ENCODE measurements at places on chromosomes 12 and 14.

DNA sequence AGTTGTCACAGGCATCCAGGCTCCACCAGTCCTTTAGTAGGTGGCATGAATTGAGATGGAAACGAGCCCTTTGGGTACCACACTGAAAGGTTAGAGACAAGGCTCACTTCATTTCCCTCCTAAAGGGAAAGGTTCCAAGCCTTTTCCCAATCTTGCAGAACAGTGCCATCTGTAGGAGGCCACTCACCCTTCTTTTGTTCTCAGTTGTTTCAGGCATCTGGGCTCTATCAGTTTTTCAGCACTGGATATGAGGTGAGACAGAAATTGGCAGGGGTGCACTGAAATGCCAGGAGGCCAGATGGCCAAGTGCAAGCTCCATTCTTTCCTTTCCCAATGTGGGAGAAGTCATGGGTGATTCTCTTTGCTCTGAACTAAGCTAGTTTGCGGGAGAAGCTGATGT lies 15.2 kb downstream of the FBXO33 start:
- DNase-seq = no peak

DNA sequence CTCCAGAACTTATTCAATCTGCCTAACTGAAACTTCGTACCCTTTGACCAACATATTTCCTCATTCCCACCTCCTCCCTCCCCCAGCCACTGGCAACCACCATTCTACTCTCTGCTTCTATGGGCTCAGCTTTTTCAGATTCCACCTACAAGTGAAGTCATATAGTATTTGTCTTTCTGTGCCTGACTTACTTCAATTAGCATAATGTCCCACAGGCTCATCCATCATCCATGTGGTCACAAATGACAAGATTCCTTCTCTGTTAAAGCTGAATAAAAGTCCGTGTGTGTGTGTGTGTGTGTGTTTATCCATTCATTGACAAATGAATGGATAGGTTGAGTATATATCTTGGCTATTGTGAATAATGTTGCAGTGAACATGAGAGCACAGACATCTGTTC lies 1.3 kb upstream of the C14orf39 start:
- no peak for DNase-seq

GRCh38 chr14:38187528-38187927 lies 20.2 kb upstream of the SSTR1 start:
- no peak for DNase-seq

- DNase-seq = no peak
Measured at GRCh38 chr12:45648070-45648469, 81.4 kb upstream of the ARID2 start.

GRCh38 chr14:97602438-97603117 lies 805.4 kb downstream of the VRK1 start:
- DNase-seq = peak; percentile 43

DNA sequence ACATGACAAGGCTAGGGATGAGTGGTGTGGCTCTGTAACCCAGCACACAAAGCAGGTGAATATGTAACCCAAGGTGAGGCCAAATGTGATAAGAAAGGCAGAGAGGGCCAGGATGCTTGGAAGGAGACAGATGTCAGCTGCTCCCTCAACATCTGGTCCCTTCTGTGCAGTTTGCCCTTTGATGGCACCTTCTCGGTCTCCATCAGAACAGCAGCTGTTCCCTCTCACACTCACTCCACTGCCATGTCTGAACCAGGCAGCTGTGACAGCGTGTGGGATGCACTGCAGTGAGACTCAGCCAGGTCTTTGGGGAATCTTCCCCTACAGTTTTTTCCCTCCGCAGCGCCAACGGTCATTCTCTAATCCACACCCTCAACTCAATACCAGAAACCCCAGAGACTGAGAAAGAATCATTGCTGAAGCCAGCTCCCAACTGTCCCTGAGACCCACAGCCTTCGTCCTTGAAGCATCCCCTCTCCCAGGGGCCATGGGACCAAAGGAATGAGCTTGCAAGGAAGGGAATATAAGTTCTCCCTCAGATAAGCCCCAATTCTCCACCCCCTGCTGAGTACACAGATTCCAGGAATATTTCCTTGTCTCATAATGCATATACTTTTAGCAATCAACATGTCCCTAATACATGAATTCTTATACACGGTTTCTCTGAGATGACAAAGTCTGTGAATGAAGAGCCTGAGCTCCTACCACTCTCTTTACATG lies 230.0 kb downstream of the GLT1D1 start:
- DNase-seq = no peak

DNA sequence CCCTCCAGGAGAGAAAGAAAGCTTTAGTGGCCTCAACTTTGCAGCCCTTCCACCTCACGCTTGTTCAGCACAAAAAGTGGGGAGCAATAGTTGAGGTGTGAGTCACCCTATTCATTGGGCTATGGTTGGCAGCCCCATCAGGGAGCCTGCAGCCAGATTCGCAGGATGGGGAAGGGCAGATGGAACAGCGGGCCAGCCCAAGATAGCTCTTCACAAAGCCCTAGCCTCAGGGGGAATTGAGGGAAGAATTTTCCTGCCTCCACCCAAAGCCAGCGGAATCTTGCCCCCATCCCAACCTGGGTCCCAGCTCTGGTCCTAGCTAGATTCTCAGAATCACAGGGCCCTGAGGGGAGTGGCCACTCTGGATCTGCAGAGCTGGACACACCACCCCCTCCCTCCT lies 3.6 kb upstream of the KRT5 start:
- DNase-seq = no peak

- no peak for DNase-seq
Measured at GRCh38 chr12:3770891-3771290, 18.0 kb upstream of the CRACR2A start.

DNA sequence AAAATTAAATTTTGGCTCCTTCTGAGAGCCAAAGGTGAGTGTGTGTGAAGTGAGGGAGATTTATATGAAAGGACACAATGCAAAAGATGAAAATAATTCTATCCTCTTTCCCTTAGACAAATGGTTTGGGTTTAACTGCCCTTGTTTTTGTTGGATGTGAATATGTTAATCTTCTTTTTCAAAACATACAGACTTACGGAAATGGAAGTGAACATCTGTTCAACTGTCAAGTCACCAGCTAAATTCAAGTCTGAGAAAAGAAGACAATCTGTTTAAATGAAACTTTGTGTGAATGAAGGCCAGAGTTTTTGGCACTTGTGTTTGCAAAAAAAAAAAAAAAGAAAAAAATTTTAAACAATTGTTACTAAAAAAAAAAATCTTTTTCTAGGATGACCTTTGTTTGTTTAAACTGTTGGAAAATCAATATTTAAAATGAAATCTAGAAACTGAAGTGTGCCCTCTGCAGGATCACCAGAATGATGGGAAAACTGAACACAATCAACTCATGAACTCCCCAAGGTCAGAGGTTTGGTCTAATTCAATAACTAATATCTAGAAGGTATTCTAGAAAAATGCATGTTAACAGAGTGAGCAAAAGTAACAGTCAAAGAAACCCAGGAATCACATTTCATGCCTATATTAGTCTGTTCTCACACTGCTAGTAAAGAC lies 448.8 kb downstream of the FLRT2 start:
- no peak for DNase-seq

DNA sequence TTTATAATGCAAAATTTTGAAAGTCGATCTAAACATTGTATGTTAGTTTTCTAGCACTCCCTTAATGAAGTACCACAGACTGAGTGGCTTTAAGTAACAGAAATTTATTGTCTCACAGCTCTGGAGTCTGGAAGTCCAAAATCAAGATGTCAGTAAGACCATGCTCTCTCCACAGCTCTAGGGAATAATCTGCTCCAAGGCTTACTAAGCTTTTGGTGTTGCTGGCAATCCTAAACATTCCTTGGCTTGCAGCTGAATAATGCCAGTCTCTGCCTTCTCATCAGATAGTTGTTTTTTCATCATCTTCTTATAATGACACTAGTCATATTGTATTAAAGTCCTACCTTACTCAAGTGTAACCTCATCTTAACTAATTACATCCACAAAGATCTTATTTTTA lies 102.2 kb downstream of the RASSF9 start:
- DNase-seq = no peak

DNA sequence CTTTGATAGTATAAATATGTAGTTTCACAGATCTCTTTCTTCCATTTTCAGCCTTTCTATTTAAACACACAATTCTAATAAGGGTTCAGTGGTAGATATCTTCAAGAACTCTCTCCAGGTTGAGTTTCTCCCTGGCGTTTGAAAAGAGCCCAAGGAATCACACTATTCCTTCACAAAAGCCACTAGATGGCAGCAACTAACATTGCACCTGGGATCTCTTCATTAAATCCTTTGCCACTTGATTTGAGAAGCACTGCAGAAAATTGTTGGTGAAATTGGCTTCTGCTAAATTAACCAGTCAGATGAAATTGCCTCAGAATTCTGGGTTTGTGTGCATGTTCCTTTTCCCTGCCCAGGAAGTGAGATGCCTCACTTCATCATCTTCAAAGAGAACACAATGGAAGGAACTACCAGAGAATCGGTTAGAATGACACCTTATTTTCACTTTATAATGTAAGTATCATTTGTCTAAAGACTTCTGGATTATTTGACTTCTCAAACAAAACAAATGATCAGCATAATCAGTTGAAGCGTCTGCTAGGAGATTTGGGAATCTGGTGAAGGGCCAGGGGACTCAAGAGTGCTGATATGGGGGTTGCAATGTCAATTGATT lies 6.8 kb downstream of the CCDC198 start:
- no peak for DNase-seq

DNA sequence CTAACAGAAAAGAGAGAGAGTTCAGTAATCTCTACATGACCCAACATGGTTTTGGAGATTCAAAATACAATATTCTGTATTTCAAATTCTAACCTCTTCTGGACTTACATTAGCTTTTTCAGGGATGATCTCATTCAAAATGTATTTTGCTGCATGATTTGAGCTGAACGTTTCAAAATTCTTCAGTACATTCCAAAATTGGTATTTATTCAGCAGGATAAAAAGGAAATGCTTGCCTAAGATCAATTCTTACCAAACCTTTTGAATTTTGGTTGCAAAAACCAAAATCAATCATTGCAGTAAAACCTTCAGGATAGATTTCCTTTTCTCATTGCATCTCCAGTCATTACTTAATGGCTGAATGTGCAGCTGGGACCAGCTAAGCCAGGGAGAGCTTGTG lies 1761.3 kb upstream of the SEL1L start:
- DNase-seq = no peak

- DNase-seq = no peak
Measured at GRCh38 chr14:95127531-95127911, 29.8 kb downstream of the DICER1 start.

GRCh38 chr14:68278576-68279436 lies 459.2 kb downstream of the RAD51B start:
- no peak for DNase-seq

DNA sequence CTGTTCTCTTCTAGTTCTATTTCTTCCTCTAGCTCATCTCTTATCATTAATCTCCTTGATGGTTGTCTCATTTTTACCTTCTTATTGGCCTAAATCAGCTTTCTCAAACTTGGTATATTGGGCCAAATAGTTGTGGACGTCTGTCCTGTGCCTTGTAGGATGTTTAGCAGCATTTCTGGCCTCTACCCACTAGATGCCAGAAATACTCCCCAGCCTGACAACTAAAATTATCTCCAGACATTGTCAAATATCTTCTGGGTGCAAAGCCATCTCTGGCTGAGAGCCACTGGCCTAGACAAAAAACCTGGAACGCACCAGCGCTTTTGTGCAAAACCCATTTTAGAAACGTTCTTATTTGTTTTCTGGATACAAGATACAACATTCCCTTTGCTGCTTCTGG lies 38.8 kb upstream of the LRRC10 start:
- DNase-seq = no peak

GRCh38 chr12:120096671-120097202 lies 19.8 kb downstream of the RAB35 start:
- DNase-seq = no peak

- no peak for DNase-seq
Measured at GRCh38 chr12:79275631-79276030, 411.1 kb downstream of the SYT1 start.

DNA sequence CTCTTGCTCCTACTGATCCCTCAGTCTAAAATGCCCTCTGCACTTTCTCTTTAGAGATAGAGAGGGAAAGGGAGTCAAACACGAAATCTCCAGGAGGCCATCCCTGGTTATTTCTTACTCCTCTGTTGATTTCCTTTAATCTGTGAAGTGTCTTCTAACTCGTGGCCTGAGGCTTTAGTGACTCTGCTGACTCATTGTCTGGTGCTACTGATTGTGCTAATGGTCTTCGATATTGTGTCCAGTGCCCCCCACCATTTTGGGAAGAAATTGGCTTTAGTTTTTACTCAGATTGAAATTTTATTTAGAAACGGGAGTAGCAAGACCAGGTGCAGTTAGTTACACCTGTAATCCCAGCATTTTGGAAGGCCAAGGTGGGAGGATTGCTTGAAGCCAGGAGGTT lies 839 bp downstream of the CLEC9A start:
- DNase-seq = no peak

DNA sequence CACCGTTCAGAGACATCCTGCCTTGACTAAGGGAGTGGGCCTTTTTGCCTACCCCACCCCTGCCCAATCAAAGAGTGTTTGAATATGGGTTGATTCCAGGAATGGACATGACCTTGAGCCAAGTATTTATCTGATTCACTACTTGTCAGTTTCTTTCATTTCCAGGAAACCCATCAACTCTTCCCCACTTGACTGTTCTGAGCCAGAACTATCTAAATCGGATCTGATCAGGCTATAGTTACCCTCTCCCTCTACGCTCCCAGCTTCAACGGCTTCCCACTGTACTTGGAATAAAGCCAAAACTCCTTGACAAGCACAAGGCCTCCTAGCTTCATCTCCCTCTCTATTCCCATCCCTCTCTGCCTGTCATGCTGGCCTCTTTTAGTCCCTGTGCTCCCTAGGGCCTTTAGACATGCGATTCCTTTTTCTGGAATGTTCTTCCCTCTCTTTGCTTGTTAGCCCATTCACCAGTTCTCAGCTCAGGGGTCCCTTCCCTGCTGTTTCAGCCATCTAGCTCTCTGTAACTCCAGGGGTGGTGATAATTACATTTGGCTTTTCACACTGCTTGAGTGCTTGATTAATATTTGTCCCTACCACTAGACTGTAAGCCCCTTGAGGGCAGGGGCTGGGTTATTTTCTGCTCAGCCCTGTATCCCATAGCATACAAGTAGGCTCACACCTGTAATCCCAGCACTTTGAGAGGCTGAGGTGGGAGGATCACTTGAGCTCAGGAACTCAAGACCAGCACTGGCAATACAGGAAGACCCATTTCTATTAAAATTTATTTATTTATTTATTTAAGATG lies 5.5 kb upstream of the ITPK1 start:
- no peak for DNase-seq

Measured in activated CD8-positive, alpha-beta memory T cell treated with anti-CD3 and anti-CD28 coated beads for 1 hour (primary cell).